H1 (cell line): ENCODE measurements at places on chromosomes 3 and 15.

- no peak for DNase-seq
Observed at GRCh38 chr15:75721923-75722870, 9.5 kb upstream of the CSPG4 start.

- DNase-seq = no peak
Observed at GRCh38 chr15:62445244-62445643, 280.2 kb upstream of the C2CD4B start.

DNA sequence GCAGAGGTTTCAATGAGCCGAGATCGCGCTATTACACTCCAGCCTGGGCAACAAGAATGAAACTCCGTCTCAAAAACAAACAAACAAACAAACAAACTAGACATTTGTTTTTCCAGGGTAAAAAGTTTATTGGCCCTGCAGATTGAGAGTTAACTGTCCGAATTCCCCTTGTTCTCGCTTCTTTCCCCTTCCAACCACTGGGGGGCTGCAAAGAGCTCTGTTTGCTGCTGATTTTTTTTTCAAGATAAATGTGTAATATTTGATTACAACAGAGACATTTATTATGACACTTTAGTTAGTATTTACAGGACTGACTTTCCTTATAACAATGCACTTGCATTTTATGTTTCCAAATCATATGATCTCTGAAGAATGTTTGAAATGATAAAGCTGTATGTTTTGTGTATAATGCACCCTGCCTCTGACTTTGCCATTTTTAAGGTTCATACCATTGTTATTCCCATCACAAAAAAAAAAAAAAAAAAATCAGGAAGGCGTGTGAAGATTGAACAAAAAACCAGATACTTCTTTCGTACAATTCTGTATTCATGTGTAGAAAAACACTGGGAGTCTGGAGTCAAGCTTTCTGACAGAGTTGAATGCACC, 2.8 kb downstream of the CLSTN2 start:
- DNase-seq = no peak

GRCh38 chr15:75677465-75678323, 30.0 kb downstream of the SNX33 start:
- DNase-seq = no peak
